ENCODE measurements at places on chromosomes 6 and 20. TPM values are rescaled to one million over a fixed set of nuclear protein-coding genes. Genes with fewer than 3 reads are reported as not detected.

Gene NOL7
- total RNA-seq: 122 TPM

Gene KIAA0408
- 9.0 TPM for total RNA-seq

Gene SIGLEC1
- total RNA-seq: 0.24 TPM

GRCh38 chr6:47207261-47207660 is 102.4 kb downstream of the TNFRSF21 start:
- no peak for DNase-seq
- H3K27ac ChIP-seq: no peak overlapping the region
- H3K4me3 ChIP-seq: no peak overlapping the region
- no peaks in the 10 kb centered on the region for H3K36me3 ChIP-seq
- H3K27me3 ChIP-seq: no peaks in the 10 kb centered on the region

- no peak overlapping the region for H3K4me3 ChIP-seq
- peaks cover 33% of the 10 kb centered on the region for H3K4me1 ChIP-seq
- H3K27me3 ChIP-seq: no peaks in the 10 kb centered on the region
- peak overlapping the region; percentile 10 for H3K27ac ChIP-seq
- DNase-seq: no peak
These were observed 11.6 kb downstream of the RREB1 start for GRCh38 chr6:7119272-7119801.
